ENCODE measurements at places on chromosomes 1 and 21. TPM values are rescaled to one million over a fixed set of nuclear protein-coding genes. Genes with fewer than 3 reads are reported as not detected.
A peak's percentile ranks its signal among the peaks of the same experiment; 100 is the strongest.

Gene TMEM81
- total RNA-seq = 1.2 TPM

Gene OR2T33
- total RNA-seq = not detected

Gene SLC45A1
- not detected for total RNA-seq

Gene ERVH48-1
- 0.20 TPM for total RNA-seq

Gene GPA33
- 18.4 TPM for total RNA-seq

Gene HES5
- 0.76 TPM for total RNA-seq

Gene TAS1R1
- total RNA-seq = 0.15 TPM

Gene WNT9A
- 4.2 TPM for total RNA-seq

Gene MSH4
- 0.46 TPM for total RNA-seq

Gene PCP4L1
- total RNA-seq = 4.5 TPM

DNA sequence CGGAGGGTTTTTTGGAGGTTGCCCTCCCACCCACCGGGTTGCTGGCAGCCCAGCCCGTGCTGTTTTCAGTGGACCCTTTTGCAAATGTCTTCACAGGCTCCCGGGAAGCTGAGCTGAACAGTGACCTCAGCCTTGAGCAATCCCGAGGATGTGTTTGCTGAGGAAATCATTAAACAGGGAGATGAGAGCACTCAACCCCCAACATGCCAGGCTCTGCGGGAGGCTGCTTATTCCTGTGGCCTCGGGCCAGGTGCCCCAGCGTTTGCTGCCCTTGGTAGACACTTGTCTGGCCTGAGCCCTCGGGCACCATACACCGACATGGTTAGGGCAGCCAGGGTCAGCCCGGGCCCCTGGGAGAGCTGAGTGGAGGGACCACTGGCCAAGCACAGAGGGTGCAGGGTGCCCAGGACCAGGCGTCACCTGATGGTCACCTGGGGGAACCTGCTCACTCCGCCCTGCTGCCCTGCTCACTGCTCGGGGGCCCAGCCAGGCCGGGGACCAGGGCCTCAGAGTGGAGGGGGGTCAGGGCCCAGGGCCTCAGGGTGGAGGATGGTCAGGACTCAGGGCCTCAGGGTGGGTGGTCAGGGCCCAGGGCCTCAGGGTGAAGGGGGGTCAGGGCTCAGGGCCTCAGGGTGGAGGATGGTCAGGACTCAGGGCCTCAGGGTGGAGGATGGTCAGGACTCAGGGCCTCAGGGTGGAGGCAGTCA, 42.5 kb upstream of the POFUT2 start:
- no peak overlapping the region for H3K4me3 ChIP-seq
- H3K27ac ChIP-seq = peak overlapping the region; percentile 54
- peaks cover 8% of the 10 kb centered on the region for H3K4me1 ChIP-seq
- peak; percentile 86 for DNase-seq
- no peaks in the 10 kb centered on the region for H3K27me3 ChIP-seq

GRCh38 chr1:46008585-46008984, 123.8 kb downstream of the PIK3R3 start:
- no peak overlapping the region for H3K27ac ChIP-seq
- H3K27me3 ChIP-seq = no peaks in the 10 kb centered on the region
- peaks cover 32% of the 10 kb centered on the region for H3K36me3 ChIP-seq
- DNase-seq = no peak

GRCh38 chr1:27589841-27590426, 14.0 kb downstream of the AHDC1 start:
- H3K4me1 ChIP-seq = peaks cover 35% of the 10 kb centered on the region
- H3K27me3 ChIP-seq = no peaks in the 10 kb centered on the region
- H3K36me3 ChIP-seq = no peaks in the 10 kb centered on the region
- no peak overlapping the region for H3K4me3 ChIP-seq
- peak; percentile 77 for DNase-seq
- peak overlapping the region; percentile 56 for H3K27ac ChIP-seq

GRCh38 chr1:233679591-233680373, 65.9 kb downstream of the KCNK1 start:
- no peaks in the 10 kb centered on the region for H3K4me1 ChIP-seq
- H3K36me3 ChIP-seq = no peaks in the 10 kb centered on the region
- no peaks in the 10 kb centered on the region for H3K27me3 ChIP-seq

DNA sequence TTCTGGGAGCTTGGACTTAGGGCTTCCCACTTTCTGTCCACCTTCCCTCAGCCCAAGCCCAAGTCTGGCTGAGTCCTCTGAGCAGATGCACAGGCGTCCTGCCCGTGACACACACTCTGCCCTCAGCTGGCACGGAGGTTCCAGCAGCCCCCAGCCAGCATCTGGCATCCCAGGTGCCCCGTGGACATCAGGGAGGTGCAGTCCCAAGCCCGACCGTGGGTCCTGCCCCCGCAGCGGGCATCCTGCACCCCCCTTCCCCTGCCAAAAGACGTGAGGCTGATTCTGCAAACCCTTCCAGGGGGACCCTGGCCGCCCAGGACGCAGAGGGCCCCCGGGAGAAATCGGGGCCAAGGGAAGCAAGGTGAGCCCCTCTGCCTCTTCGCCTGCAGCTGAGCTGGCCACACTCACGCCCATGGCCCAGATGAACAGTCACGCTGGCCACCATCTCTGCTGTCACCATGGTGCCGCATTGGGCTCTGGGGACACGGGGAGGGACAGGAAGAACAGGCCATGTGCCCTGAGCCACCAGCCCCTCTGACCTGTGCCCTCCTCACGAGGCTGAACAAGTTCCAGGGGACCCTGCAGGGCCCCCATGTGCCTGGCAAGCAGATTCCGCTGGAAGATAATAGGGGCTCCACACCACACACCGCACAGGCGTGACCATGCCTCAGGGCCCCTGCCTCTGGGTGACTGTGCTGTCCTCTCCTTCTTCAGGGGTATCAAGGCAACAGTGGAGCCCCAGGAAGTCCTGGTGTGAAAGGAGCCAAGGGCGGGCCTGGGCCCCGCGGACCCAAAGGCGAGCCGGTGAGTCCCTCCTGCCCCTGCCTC, 20.6 kb downstream of the COL6A2 start:
- no peaks in the 10 kb centered on the region for H3K36me3 ChIP-seq
- DNase-seq = peak; percentile 75
- H3K4me1 ChIP-seq = no peaks in the 10 kb centered on the region
- H3K27ac ChIP-seq = no peak overlapping the region
- no peak overlapping the region for H3K4me3 ChIP-seq

DNA sequence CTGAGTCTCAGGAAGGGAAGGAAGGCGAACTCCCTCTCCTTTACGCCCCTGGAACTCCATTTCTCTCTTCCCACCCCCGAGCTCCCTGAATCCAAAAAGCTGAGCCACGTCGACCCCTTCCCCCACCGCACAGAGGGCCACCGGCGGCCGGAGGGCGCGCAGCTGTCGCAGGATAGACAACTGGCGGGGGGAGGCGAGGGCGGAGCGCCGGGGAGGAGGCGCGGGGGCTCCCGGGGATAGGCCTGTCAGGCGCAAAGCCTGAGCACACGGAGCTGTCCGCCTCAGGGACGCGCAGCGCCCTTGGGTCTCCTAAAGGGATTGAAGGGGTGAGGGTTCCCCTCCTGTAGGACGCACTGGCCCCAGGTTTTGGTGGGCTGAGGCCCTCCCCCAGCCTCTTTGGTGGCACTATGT, 752 bp upstream of the ACTA1 start:
- H3K36me3 ChIP-seq = peaks cover 4% of the 10 kb centered on the region
- H3K4me3 ChIP-seq = no peak overlapping the region
- no peak overlapping the region for H3K27ac ChIP-seq
- DNase-seq = no peak
- peaks cover 4% of the 10 kb centered on the region for H3K27me3 ChIP-seq

DNA sequence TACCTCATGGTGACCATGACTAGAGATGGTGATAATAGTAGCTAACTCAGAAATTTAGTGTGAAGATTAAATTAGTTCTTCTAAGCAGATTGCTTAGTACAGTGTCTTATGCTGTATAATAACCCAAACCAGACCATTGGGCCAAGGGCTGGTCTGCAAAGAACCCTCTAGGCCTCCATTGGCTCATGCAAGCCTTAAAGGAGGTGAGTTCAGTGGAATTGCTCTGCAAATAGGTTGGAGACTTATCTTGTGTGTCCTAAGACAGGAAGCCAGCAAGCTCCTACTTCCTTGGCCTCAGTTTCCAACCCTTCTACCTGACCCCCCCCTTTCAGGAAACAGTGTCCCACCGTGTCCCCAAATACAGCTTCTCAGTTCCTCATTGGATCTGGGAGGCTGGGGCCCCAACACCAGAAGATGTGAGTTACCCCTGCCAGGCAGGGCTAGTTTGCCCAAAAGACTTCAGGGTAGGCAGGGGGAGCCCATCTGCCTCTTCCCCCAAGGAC, 1.9 kb upstream of the MEF2D start:
- H3K36me3 ChIP-seq = no peaks in the 10 kb centered on the region
- peak overlapping the region; percentile 99 for H3K27ac ChIP-seq
- H3K27me3 ChIP-seq = no peaks in the 10 kb centered on the region
- H3K4me3 ChIP-seq = no peak overlapping the region
- peaks cover 70% of the 10 kb centered on the region for H3K4me1 ChIP-seq
- DNase-seq = no peak

DNA sequence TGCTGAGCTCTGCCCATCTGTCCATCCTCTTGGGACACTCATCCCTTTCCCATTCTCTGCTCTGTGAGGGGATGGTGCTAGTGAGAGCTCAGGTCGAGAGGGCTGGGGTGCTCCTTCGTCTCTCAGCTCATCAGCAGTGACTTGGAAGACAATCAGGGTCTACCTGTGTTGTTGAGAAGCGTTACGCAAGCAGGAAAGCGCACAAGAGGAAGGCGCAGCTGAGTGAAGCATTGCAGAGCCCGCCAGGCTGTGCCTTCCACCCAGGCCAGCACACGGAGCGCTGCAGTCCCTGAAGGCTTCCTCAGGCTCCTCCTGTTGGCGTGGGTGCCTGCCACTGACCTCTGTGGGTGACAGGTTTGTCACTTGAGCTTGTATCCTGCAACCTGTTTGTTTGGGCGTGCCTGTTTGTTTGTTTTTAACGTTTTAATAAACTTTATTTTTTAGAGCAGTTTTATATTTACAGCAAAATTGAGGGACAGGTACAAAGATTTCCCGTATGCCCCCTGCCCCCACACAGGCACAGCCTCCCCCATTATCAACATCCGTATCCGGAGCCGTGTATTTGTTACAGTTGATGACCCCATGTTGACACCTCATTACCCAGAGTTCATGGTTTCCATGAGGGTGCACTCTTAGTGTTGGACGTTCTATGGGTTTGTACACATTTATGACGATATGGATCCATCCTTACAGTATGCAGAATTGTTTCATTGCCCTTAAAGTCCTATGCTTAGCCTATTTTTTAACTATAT, 36.7 kb downstream of the ADARB1 start:
- no peak for DNase-seq
- no peaks in the 10 kb centered on the region for H3K27me3 ChIP-seq
- H3K27ac ChIP-seq = no peak overlapping the region
- H3K4me3 ChIP-seq = no peak overlapping the region
- no peaks in the 10 kb centered on the region for H3K36me3 ChIP-seq

DNA sequence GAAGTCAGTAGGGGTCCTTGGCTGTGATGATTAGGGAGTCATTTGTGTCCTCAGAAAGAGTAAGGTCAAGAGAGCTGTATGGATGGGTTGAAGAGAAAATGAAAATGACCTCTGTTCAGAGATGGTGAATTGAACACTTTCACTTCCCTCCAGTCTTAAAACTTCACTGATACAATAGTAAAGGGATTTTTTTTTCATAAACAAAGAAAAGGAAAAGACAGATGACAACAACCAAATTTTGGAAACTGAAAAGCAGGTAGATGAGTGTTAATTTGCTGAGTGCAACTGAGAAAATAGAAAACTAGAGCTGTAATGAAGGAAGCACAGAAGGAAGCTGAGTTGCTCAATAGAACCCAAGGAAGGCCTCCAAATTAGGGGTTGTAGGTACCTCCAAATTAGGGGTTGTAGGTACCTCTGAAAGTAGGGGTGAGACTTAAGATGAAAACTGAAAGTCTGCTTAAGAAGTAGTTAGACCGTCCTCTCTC, 14.8 kb upstream of the S1PR1 start:
- no peaks in the 10 kb centered on the region for H3K36me3 ChIP-seq
- H3K4me3 ChIP-seq = no peak overlapping the region
- no peaks in the 10 kb centered on the region for H3K27me3 ChIP-seq
- no peak overlapping the region for H3K27ac ChIP-seq

GRCh38 chr21:38948377-38949069, 142.8 kb downstream of the ETS2 start:
- no peak for DNase-seq
- no peaks in the 10 kb centered on the region for H3K4me1 ChIP-seq
- H3K36me3 ChIP-seq = no peaks in the 10 kb centered on the region
- no peaks in the 10 kb centered on the region for H3K27me3 ChIP-seq
- no peak overlapping the region for H3K27ac ChIP-seq
- H3K4me3 ChIP-seq = no peak overlapping the region

DNA sequence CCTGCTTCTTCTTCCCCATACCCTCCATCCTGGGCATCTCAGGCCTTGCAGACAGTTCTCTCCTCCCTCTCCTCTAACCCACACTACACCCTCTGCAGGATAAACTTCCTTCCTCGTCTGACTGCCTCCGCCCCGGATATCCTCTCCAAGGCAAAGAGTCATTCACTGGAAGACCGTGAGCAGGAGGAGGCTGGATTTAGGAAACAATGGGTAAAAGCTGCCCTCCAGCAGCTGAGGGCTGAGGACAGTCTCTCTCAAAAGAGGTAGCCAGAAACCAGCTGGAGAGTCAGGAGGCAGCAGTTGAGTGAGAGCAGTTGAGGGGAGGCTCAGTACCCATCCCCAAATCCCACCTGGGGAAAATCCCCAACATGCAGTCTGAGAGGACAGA, 1.4 kb downstream of the CSRP1 start:
- H3K4me3 ChIP-seq = peak overlapping the region; percentile 56
- peaks cover 67% of the 10 kb centered on the region for H3K4me1 ChIP-seq
- no peak for DNase-seq
- H3K36me3 ChIP-seq = no peaks in the 10 kb centered on the region
- no peaks in the 10 kb centered on the region for H3K27me3 ChIP-seq

GRCh38 chr1:214455479-214455878, 95.9 kb downstream of the PTPN14 start:
- no peak overlapping the region for H3K27ac ChIP-seq
- DNase-seq = no peak
- peaks cover 6% of the 10 kb centered on the region for H3K4me1 ChIP-seq
- H3K4me3 ChIP-seq = no peak overlapping the region
- H3K36me3 ChIP-seq = no peaks in the 10 kb centered on the region

GRCh38 chr1:214604523-214604922, 1.5 kb downstream of the CENPF start:
- no peak for DNase-seq
- H3K27ac ChIP-seq = no peak overlapping the region
- H3K36me3 ChIP-seq = no peaks in the 10 kb centered on the region
- H3K4me1 ChIP-seq = peaks cover 8% of the 10 kb centered on the region

DNA sequence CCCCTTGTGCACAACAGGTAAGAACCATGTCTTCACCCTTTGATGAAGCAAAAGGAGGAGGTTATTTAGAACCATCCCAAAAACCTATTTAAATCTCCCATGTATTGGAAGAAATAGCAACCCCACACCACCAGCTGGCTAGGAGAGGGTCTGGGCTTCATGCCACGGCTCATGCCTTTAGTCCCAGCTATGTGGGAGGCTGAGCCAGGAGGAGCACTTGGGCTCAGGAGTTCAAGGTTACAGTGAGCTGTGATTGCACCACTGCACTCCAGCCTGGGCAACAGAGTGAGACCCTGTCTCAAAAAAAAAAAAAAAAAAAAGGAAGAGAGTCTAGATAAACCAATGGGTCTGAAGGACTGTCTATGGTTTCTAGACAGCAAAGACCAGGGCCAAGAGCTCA, 197.9 kb upstream of the COA6 start:
- no peaks in the 10 kb centered on the region for H3K27me3 ChIP-seq
- no peak overlapping the region for H3K4me3 ChIP-seq
- DNase-seq = no peak
- H3K36me3 ChIP-seq = no peaks in the 10 kb centered on the region
- H3K4me1 ChIP-seq = no peaks in the 10 kb centered on the region

- no peaks in the 10 kb centered on the region for H3K4me1 ChIP-seq
- no peak for DNase-seq
- H3K36me3 ChIP-seq = no peaks in the 10 kb centered on the region
These were observed 101.4 kb upstream of the RGS1 start for GRCh38 chr1:192474080-192474683.
